Stimulated activated CD4-positive, alpha-beta T cell treated with anti-CD3 and anti-CD28 coated beads, Interleukin-1b, Interleukin-23, amount 100 ng/mL, for 48 hours (primary cell): ENCODE measurements at places on chromosomes 6 and 20.

DNA sequence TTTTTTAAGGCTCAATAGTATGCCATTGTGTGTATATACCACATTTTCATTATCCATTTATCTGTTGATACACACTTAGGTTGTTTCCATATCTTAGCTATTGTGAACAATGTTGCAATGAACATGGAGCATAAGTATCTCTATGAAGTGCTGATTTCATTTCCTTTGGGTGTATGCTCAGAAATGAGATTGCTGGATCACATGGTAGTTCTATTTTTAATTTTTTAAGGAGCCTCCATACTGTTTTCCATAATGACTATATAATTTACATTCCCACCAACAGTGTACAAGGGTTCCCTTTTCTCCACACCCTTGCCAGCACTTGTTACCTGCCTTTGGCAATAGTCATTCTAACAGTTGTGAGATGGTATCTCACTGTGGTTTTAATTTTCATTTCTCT is 15.1 kb upstream of the HLA-DOA start:
- no peak for DNase-seq

DNA sequence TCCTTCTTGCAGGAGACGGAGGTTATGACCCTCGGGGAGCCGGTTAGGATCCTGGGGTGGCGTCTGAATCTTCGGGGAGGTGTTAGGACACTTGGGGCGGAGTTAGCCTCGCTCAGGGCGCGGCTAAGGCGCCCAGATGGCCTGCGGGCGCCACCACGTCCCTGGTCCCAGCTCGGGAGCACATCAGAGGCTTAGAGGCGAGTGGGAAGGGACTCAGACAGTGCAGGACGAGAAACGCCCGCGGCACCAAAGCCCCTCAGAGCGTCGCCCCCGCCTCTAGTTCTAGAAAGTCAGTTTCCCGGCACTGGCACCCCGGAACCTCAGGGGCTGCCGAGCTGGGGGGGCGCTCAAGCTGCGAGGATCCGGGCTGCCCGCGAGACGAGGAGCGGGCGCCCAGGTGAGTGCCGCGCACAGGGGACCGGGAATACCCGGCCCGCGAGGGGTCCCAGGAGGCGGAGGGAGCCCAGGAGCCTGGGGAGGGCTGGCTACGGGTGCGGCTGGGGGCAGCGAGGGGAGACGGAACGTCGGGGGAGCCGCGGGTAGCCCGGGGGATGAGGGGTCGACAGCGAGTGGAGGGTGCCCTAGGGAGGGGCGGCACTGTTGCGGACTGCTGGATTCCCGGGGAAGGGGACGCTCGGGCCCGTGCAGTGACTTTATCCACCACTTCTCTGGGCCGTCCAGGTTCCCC is at the start of gene HCK:
HCK (plus strand) TSS at position 153 of the 688 bp plus-strand sequence.
- DNase-seq, result no peak

- no peak for DNase-seq
Measured at GRCh38 chr6:101150226-101150625, 243.3 kb upstream of the GRIK2 start.

DNA sequence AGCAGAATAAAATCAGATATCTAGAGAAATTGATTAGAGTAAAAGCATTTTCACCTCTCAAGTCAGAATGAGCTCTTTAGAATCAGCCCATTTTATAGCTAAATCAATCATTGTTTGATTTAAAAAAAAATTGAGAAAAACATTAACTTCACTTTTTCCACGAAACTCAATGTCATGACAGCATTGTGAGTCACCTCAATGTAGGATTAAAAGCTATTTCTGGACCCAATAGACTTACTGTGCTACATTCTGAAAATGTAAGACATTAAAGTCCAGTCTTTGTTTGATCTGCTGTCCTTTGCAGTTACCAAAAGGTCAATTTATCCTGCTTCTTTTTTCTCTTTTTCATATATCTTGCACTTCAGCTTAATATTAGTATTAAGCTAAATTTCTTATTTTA is 519.4 kb upstream of the ZNF337 start:
- no peak for DNase-seq

- DNase-seq, result no peak
Measured at GRCh38 chr6:147961481-147962141, 381.0 kb upstream of the SASH1 start.

GRCh38 chr6:54112151-54112650 is 958 bp downstream of the MLIP start:
- no peak for DNase-seq

DNA sequence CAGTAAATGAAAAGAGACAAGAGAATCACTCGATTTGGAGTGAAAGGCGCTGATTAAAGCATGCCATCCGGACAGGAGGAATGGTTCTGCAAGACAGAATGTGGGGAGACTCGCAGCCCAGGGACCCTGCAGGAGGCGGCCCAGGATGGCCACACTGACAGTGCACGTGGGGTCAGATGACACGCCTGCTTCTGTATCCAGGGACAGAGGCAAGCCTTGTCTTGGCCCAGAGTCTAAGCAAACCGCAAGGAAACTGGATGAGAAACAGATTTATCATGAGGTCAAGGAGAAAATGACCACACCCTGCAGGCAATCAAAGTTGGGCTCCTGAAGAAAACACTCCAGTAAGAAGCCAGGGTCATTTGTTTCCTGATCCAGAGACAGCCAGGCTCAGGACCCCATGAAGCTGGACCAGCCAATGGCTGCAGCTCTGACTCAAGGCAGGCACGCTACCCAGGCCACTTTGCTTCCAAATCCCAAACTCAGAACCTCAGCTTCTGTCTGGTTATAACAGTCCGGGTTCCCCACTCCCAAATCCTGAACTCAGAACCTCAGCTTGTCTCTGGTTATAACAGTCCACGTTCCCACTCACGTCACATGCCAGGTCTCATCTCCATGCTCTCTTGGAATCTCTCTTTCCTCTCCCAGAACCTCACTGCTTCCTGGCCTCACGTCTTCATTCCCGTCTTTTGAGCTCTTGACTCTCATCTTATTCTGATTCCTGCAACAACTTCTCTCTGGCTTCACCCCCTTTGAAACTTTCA is 144.9 kb upstream of the THBS2 start:
- DNase-seq, result no peak
